Fibroblast of skin of scalp (primary cell): ENCODE measurements at places on chromosomes 7 and 10.

- DNase-seq, result peak; percentile 63
Measured at GRCh38 chr7:30920021-30920583, 8.4 kb downstream of the AQP1 start.

DNA sequence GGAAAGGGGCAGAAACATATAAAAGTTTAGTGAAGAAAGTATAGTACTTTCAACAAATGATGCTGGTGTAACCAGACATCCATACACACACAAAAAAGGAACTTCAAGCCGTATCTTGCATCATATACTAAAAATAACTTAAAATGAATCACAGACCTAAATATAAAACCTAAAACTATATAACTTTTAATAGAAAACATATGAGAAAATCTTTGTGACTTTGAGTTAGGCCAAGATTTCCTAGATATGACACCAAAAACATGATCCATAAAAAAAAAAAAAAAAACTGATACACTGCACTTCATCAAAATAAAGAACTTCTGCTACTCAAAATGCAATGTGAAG is 40.9 kb downstream of the NUDCD3 start:
- peak; percentile 74 for DNase-seq

- DNase-seq, result no peak
Measured at GRCh38 chr10:26389533-26389932, 48.6 kb upstream of the APBB1IP start.

DNA sequence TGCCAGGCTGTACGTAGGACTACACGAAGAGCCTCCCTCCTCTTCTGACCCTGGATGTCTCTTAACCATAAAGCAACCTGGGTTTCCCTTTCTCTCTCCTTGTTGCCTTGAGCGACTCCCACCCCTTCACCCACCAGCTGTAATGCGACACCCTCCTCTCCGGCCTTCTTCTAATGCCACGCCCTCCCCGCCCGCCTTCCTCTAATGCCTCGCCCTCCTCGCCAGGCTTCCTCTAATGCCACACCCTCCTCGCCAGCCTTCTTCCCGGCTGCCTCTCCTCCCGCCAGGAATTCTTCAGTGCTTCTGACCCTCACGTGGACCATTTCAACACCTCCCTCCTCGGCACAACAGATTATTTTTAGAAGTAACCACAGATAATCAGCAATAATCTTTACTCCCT is 348.5 kb upstream of the SHH start:
- DNase-seq, result no peak

GRCh38 chr7:158355456-158356065 is 232.1 kb downstream of the PTPRN2 start:
- no peak for DNase-seq

GRCh38 chr7:7565746-7566650 is 686 bp upstream of the MIOS start:
- DNase-seq, result no peak

- peak; percentile 47 for DNase-seq
Measured at GRCh38 chr10:124336186-124336585, 82.5 kb downstream of the OAT start.

- DNase-seq, result no peak
Measured at GRCh38 chr10:101331956-101332355, 22.0 kb upstream of the BTRC start.

DNA sequence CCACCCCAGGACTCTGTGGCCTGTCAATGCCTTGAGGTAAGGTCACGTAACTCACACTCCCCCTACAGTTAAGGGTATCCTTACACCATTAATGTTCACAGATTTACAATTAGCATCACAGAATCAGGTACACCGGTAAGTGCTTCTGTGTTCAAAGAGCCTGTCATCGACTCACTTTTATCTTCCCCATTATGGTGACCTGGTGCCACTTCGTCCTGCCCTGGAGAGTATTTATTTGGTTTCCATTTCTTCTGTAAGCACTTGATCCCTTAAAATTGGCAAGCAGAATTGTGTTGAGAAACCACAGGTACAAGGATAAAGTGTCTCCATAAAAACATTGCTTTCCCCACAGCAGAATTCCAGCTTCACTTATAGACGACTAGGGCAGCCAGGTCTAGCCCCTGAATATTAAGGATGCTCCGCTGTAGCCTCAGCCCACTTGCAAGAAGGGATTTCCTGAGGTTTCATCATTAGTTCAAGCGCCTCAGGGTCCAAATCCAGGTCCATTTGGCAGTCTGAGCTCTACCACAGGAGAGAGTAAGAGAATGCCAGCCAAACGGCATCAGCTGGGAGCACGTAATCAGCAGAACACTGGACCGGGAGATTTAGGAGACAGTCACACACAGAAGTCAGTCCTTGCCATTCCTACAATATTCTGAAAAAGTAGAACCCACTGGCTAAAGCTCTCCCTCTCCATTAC is 10.1 kb downstream of the ATXN7L1 start:
- DNase-seq, result no peak

DNA sequence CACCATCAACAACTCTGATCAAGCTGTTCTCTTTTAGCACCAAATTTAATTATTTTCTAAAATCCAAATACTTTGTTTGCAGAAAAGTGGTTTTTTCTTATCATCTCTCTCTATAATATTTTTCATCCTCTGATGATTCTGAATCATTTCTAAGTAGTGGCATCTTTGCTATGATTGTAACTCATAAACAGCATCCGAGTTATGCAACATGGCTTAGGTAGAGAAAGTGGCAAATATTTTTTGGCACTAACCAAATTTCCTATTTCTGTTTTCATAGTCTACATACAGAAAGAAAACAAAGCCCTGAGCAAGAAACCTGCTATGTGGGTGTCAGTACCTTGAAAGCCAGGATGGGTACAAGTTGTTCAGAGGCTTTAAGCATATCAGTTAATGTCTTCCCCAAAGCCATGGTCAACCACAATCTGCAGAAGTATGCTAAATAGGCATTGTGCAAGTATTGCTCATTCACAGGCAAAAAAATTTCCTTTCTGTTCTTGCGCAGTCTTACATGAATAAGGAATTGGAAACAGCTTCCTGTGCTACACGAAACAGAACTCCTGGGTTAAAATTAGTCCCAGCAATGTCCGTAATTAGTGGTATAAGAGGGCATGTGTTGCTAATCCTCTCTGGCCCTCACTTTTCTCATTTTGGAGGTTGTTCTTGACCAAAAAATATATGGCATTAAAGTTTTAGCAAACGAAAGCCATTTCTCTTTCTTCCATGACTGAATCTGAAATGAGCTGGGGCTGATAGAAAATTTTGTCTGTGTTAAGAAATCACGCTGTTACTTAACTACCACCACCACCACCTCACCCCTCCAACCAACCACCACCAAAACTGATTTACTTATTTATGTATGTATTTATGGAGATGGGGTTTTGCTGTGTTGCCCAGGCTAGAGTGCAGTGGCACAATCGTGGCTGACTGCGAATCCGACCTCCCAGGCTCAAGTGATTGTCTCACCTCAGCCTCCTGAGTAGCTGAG is 325.6 kb upstream of the MAGI2 start:
- DNase-seq, result peak; percentile 87
